ENCODE measurements at places on chromosomes 5 and 9. TPM values are rescaled to one million over a fixed set of nuclear protein-coding genes. Genes with fewer than 3 reads are reported as not detected.

Gene SPATA31C1
- total RNA-seq = not detected

Gene PCDHGA7
- total RNA-seq = 0.64 TPM

Gene IPO11
- 98.2 TPM for total RNA-seq

Gene FBP1
- total RNA-seq = 0.64 TPM

Gene SLC6A7
- not detected for total RNA-seq

Gene PCDHB13
- total RNA-seq = 0.51 TPM

DNA sequence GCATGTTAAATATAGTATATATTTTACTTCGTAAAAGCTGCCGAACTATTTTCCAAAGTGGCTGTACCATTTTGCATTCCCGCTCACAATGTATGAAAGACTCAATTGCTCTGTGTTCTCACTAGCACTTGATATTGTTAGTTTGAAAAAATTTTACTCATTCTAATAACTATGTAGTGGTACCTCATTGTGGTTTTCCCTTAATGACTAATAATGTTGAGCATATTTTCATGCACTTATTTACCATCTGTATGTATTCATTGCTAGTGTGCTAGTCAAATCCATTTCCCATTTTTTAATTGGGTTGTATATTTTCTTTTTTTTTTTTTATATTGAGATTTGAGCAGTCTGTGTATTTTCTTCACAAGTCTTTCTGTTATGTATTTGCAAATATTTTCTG lies 58.4 kb downstream of the RANBP17 start:
- no peak for DNase-seq

GRCh38 chr5:31860726-31861433 lies 221.9 kb downstream of the PDZD2 start:
- no peak for DNase-seq

- DNase-seq = no peak
Measured at GRCh38 chr5:167710444-167711073, 580.9 kb upstream of the WWC1 start.

DNA sequence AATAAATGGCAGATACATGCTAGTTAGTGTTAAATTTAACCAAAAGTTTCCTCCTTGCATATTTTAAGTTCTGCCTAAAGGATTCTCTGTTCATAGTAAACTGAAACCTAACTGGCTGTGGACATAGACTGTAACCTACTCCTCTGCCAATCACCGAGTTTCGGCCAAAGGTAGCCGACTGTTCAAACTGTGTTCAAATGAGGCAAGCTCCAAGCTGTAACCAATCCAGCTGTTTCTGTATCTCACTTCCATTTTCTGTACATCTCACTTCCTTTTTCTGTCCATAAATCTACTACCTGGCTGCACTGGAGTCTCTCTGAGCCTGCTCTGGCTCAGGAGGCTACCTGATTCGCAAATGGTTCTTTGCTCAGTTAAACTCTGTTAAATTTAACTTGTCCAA lies 44.1 kb downstream of the KCNV2 start:
- no peak for DNase-seq

DNA sequence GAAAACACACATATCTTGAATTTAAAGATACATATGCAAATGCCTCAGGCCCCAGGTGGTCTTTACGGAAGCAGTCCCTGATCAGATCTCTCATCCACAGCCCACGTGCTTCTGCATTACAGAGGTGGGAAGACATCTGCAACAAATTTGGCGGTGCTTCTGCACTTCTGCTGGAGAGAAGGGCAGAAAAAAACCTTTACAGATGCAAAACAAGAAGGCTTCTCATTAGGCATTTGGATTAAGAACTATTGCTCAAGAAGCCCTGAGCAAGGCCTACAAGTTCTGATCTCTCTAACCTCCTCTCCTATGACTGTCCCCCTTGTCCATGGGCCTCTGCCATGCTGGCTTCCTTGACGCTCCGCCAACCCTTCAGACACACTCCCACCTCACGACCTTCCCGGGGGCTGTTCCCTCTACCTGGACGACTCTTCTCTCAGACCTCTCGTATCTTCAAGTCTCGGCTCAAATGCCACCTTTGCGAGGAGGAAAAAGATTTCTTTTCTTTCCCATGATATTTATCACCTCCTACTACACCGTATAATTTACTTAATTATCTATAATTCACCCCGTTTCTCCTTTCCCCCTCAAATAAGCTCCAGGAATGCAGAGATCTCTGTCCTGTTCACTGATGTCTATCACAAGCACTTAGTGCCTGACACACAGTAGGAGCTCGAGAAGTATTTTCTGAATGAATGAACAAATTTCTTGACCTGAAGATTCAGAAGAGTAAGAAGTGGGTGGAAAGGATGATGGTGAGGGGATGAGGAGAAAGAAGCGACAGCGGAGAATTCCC lies 1.1 kb downstream of the MTMR12 start:
- no peak for DNase-seq

GRCh38 chr5:145777445-145778063 lies 57.6 kb downstream of the PRELID2 start:
- no peak for DNase-seq

GRCh38 chr5:96037128-96037527 lies 75.5 kb upstream of the ELL2 start:
- no peak for DNase-seq

DNA sequence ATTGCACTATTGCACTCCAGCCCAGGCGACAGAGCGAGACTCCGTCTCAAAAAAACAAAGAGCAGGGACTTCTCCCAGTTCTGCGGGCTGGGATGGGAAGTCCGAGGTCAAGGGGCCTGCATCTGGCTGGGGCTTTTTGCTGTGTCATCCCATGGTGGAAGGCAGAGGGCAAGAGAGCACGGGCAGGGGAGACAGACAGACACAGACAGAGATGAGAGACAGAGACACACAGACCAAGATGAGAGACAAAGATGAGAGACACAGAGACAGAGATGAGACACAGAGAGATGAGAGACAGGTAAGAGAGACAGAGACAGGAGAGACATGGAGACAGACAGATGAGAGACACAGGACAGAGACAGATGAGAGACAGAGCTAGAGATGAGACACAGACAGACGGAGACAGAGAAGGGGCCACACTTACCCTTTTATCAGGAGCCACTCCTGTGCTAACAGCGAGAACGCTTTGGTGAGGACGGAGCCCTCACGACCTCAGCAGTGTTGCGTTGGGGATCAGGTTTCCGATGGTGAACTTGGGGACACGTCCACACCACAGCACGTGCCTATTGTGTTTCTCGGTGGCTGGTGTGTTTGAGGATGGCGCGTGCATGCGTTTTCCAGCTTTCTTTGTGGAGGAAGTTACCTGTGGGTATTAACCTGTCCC lies 8.9 kb upstream of the TOR4A start:
- peak; percentile 69 for DNase-seq

GRCh38 chr9:12680341-12680740 lies 12.8 kb upstream of the TYRP1 start:
- no peak for DNase-seq

GRCh38 chr9:5949103-5949699 lies 58.5 kb downstream of the MLANA start:
- no peak for DNase-seq
